Naive thymus-derived CD8-positive, alpha-beta T cell (primary cell): ENCODE measurements at places on chromosomes 5 and 9. TPM values are rescaled to one million over a fixed set of nuclear protein-coding genes. Genes with fewer than 3 reads are reported as not detected.

IRX4 gene
- not detected for polyA plus RNA-seq

RAB3C gene
- not detected for polyA plus RNA-seq

RMND5B gene
- polyA plus RNA-seq = 39.0 TPM

NUTM2F gene
- not detected for polyA plus RNA-seq

SLC6A18 gene
- polyA plus RNA-seq = not detected

SLC6A3 gene
- polyA plus RNA-seq = not detected

SLC25A46 gene
- 36.1 TPM for polyA plus RNA-seq

LMX1B gene
- polyA plus RNA-seq = not detected

IFNA10 gene
- not detected for polyA plus RNA-seq

FAM200C gene
- 0.47 TPM for polyA plus RNA-seq

CCDC180 gene
- polyA plus RNA-seq = 0.36 TPM

HSPB3 gene
- not detected for polyA plus RNA-seq

PCDHGC3 gene
- polyA plus RNA-seq = not detected

LCN9 gene
- polyA plus RNA-seq = not detected

DEPDC1B gene
- 0.09 TPM for polyA plus RNA-seq

FOXI1 gene
- polyA plus RNA-seq = not detected

ITK gene
- 109 TPM for polyA plus RNA-seq

SLC45A2 gene
- not detected for polyA plus RNA-seq

MLANA gene
- polyA plus RNA-seq = 0.06 TPM

DENND4C gene
- 35.1 TPM for polyA plus RNA-seq

FLT4 gene
- polyA plus RNA-seq = 0.93 TPM

CDO1 gene
- not detected for polyA plus RNA-seq

PRR16 gene
- polyA plus RNA-seq = not detected

SHISAL2B gene
- polyA plus RNA-seq = not detected

CER1 gene
- not detected for polyA plus RNA-seq

FXN gene
- 78.9 TPM for polyA plus RNA-seq

GRXCR2 gene
- polyA plus RNA-seq = not detected

CCT5 gene
- 195 TPM for polyA plus RNA-seq

S1PR3 gene
- polyA plus RNA-seq = not detected

SLC34A3 gene
- polyA plus RNA-seq = not detected

SPINK5 gene
- not detected for polyA plus RNA-seq

NIM1K gene
- polyA plus RNA-seq = not detected

FAM169A gene
- polyA plus RNA-seq = 11.4 TPM

SH3GL2 gene
- polyA plus RNA-seq = not detected

ENHO gene
- polyA plus RNA-seq = 0.19 TPM

PRUNE2 gene
- polyA plus RNA-seq = not detected

ARHGEF37 gene
- not detected for polyA plus RNA-seq

GADD45G gene
- 0.25 TPM for polyA plus RNA-seq

LCN1 gene
- polyA plus RNA-seq = not detected

NAIP gene
- 0.53 TPM for polyA plus RNA-seq

SOHLH1 gene
- polyA plus RNA-seq = not detected

LYSMD3 gene
- 6.6 TPM for polyA plus RNA-seq

ZNF883 gene
- 1.1 TPM for polyA plus RNA-seq

KCNMB1 gene
- polyA plus RNA-seq = 0.06 TPM

WDR38 gene
- not detected for polyA plus RNA-seq

ZNG1F gene
- 2.5 TPM for polyA plus RNA-seq

POLR1E gene
- 13.3 TPM for polyA plus RNA-seq
